K562 (cell line): ENCODE measurements at places on chromosomes 7 and 10.
A peak's percentile ranks its signal among the peaks of the same experiment; 100 is the strongest.

DNA sequence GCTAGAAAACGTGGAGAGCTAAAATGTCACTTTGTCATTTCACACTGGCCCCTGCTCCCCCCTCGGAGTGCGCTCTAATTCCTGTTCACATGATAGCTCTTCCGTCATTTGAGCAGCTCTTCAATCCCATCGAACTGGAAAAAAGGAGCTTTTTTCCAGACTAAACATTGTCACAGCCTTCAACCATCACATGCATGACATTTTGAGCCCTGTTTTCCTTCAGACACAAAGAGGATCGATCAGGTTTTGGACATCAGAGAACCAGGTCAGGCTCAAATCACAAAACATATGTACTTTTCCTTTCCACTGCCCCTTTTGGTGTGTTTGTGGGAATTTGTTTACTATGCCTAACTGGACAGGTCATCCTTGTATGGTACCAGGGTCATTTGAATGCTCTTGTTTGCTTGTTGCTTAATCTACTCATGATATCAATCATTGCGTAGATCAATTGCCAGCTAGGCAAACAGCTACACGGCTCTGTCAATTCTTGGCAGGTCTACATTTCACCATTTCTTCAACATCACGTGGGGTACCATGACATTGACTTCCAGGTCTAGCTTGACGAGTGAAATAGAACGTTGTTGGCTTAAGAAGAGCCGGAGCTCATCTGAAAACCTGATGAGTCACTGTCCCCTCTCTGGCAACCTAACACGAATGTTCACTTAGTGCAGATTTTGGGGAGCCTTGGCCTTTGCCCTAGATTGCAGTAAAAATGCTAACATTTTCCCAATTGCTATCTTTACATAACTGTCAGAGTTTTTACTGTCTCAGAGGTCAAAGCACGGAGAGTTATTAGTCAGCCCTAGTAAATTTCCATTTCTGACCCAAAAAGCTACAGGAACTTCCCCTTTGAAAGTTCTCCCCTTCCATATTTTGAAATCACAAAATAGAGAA lies 87.3 kb downstream of the LYZL2 start:
- peak; percentile 68 for DNase-seq

- no peak for DNase-seq
Measured at GRCh38 chr7:1567896-1568510, 1.8 kb downstream of the PSMG3 start.

GRCh38 chr10:76324283-76324682 lies 892.9 kb downstream of the LRMDA start:
- no peak for DNase-seq

DNA sequence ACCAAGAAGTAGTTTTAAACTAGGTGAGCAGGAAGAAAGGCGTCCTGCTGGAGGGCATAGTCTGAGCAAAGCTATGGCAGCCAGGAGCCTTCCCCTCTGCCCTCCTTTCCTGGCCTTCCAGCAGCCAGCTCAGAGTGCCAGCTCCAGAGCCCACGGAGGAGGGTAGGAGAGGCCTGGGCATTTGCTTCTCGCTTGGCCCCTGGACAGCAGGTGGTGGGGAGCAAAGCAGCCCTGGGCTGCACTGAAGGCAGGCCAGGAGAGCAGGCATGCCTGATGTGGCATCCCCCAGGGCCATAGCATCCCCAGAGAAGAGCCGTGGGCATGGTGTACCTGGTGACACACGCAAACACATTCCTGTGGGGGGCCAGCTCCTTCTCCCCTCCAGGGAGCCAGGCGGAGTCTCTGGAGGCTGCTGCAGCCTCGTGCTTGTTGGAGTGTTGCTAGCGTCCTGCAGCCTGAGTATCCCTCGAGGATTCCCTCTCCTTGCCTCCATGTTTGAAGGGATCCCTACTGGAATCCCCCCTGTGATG lies 43.9 kb downstream of the CDH23 start:
- DNase-seq: no peak

GRCh38 chr7:99035723-99036545 lies 108.0 kb downstream of the SMURF1 start:
- no peak for DNase-seq

- no peak for DNase-seq
Measured at GRCh38 chr7:148433521-148434180, 156.9 kb upstream of the C7orf33 start.

- DNase-seq: no peak
Measured at GRCh38 chr7:54722026-54722425, 37.0 kb downstream of the SEC61G start.

DNA sequence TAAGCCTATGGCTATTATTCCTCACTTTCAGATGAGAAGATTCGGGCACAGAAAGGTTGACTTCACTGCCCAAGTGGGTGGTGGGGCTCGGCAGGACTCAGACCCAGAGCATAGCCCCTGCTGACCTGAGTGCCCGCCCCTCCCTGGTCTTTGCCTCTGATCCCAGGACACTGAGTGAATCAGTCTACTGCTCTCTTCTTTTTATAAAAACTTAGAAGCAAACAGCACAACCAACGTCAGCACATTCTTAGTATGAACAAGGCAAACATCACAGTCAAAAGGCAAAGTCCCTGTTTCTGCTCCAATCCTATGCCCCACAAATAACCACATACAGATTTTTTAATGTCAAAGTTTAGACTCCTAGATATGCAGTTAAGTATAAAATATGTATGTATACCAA lies 237.8 kb downstream of the ZMYND11 start:
- DNase-seq: no peak

GRCh38 chr10:78703593-78703992 lies 365.2 kb upstream of the ZMIZ1 start:
- no peak for DNase-seq

DNA sequence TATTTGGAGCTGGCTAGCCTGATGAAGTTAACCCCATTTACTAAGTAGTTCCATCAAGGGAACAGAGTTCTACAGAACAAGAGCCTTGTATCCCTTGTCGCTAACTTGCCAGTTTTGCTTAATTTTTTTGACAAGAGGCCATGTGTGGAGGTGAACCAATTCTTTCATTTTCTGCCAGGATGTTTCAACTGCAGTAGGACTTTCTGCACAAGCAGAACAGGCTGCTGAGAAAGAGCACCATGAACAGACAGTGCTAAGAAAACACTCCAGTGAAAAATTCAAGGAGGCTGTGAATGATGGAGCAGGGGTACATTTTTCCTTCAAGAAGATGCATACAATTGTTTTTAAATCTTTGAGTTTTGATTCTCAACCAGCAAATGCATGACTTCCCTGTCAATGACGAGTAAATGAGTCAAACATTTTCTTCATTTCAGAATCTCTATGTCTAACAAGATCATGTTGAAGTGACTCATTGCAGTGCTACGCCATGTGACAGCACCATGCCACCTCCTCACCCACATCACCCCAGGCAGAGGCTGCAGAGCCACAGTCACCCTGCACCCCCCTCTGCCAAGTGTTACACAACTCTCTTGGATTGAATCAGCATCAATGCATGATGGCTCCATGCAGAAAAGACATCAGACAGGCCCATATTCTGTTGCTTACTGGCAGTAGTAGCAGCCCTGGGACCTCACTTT lies 193.1 kb downstream of the COBL start:
- no peak for DNase-seq

- no peak for DNase-seq
Measured at GRCh38 chr7:114426824-114427223, 12.2 kb downstream of the FOXP2 start.

DNA sequence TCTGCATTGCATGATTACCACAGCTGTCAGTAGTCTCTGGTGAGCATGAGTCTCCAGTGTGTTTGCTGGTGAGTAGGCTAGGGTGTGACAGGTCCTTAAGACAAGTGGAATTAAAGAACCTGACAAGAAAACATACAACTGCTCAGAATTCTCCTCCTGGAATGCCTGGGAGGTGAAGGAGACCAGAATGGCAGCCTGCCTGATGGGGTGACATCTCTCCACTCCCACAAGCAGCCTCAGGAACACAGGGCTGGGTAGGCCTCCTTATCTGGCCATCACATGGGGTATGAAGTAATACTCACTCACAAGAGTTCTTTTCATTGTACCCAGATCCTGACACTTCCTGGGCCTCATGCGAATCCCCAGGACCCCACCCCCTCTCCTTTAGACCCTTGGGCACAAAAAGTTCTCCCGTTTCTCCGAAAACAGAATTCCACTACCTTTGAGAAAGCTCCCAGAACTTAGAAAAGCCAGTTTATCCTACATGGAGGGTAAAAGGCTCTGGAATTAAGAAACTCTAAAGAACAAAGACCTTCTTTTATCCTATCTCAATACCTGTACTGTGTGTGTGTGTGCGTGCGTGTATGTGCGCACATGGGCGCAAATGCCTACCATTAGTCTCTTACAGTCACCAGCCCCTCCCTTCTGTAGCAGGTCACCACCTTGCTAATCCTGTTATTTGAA lies 33.4 kb upstream of the C1GALT1 start:
- peak; percentile 41 for DNase-seq

GRCh38 chr10:50279489-50279888 lies 28.2 kb upstream of the ASAH2 start:
- peak; percentile 59 for DNase-seq

- DNase-seq: no peak
Measured at GRCh38 chr7:28958235-28958979, at the start of gene TRIL. TSS of gene TRIL (minus strand) at chr7:28958330. CDS start at chr7:28958046, 284 bp downstream.

- DNase-seq: no peak
Measured at GRCh38 chr7:118078015-118078414, 105.9 kb upstream of the LSM8 start.

- DNase-seq: peak; percentile 5
Measured at GRCh38 chr10:114550756-114551635, 107.1 kb downstream of the ABLIM1 start.

DNA sequence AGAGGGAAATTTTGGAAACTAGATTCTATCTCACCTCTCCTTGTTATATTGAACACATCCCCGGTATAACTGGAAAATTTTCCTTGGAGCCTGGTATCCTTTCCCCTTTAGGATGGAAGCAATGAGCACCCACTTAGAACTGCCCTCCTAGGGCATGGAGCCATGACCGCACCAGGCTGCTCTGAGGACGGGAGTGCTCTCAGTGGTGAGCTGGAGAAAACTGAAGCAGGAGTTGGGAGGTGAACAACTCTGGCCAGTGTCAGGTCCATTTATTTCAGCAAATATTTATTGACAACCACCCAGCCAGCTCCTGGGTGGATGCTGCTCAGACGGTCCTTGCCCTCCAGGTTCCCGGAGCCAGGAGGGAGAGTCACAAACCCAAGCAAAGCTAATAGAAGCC lies 278.1 kb downstream of the WDR11 start:
- no peak for DNase-seq
